ENCODE measurements at places on chromosomes 13 and 19.
A peak's percentile ranks its signal among the peaks of the same experiment; 100 is the strongest.

- DNase-seq = no peak
Measured at GRCh38 chr13:63436325-63436668, 2020.6 kb upstream of the PCDH20 start.

GRCh38 chr19:16564842-16565241 lies 7.4 kb downstream of the SLC35E1 start:
- DNase-seq = no peak

DNA sequence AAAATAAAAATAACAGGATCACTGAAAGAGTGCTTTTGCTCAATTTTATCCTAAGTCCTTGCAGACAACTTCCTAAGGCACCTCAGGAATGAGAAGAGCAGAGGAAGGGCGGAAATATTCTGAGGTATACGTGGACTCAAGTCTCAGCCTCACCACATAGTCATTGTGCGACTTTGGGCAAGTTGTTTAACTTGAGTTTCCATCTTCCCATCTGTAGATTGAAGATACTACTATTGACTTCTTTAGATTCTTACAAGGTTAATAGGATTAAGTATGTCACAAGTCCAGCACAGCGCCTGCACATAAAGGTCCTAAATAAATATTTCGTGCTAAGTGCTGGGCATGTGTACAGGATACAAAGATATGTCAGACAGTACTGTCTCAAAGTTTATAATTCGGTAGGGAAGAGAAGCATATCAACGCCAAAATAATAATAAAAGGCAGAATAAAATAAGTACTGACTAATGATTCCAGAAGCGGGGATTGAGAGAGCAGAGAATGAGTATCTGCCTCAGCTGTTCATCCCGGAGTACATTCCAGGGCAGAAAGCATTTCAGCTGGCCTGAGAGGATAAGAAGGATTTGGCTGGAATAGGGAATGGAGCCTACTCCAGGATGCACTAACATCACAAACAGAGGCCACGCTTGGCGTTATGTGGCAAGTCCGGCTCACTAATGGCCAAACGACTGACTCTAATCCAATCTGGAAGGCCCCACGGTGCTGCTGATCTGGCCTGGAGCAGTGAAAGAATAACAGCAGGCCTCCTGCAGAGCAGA lies 139.7 kb downstream of the FLT1 start:
- DNase-seq = no peak

- DNase-seq = no peak
Measured at GRCh38 chr13:33577007-33577406, 240.9 kb upstream of the RFC3 start.

DNA sequence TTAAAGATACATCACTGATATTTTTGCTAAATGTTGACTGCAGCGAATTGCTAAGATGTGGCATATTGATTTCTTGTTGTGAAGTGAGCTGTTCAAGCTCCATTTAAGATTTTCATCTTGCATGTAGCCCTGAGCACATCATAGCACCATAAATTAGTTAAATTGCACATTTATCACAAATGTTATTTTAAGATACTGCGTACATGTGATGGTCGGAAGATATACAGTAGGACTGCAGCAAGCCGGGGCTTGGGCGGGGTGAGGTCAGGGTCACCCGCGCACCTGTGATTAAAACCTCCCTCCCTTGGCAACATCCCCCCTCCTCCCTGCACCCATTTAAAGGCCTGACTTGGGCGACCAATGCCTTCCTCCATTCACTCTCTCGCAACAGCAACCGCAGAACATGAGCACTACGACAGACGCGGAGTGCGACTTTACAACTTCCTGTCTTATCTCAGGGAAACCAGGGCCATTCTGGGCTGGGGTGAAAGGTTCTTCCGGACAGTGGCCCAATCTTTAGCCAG lies 76.6 kb downstream of the TSHZ3 start:
- DNase-seq = no peak

DNA sequence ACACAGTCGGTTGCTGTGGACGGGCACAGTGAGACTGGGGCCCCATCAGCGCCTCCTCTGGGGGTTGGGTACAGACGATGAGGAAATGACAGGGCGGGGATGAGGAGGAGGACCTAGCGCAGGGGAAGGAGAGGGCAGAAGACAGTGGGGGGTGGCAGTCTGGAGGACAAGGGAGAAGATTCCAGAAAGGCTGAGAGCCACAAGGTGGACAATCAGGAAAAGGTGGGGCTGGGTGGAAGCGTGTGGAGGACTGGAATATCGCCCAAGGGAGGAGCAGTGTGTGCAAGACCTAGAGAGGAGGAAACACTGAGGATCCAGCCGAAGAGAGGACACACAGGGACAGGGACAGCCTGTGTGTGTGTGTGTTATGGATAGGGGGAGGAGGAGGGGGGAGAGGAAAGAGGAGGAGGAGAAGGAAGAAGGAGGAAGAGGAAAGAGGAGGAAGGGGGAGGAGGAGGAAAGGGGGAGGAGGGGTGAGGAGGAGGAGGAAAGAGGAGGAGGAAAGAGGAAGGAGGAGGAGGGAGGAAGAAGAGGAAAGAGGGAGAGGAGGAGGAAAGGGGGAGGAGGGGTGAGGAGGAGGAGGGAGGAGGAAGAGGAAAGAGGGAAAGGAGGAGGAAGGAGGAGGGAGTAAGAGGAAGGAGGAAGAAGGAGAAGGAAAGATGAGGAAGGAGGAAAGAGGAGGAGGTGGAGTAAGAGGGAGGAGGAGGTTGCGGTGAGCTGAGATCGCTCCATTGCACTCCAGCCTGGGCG lies 15.8 kb upstream of the GARIN5A start:
- no peak for DNase-seq

DNA sequence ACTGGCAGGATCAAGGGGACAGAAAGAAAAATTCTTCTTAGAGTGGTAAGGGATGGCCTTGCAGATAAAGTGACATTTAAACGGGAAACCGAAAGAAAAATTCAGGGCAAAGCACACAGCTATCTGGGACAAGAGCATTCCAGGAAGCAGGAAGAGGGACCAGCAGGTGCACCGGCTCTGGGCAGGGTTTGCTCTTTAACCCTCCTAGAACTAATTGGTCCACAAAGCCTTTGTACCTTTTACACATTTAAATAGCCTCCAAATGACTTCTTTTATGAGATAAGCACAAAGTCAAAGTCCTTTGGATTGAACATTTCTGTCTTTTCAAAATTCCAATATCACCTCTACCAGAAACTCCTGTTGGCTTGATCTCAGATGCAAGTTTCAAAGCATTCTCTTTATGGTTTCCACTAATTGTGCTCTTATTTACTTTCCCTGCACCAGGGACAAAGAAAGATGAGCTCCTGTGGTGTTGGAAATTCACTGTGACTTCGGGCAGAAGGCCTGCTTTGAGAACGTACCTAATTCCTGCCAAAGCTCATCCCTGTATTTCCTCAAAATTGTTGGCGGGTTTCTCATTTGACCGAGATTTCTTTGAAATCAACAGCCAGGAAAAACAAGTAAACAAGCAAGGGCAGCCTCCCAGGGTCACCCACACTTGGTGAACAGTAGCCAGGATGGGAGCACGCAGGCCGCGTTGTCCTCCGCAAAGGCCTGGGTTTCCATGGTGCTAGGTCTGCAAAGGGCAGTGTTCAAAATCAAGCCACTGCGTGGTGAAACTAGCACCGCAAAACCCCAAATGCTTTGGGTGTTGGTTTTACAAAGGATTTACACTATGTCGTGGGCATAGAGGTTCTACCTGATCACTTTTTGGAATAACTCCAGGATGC lies 98.6 kb downstream of the IRS2 start:
- no peak for DNase-seq

DNA sequence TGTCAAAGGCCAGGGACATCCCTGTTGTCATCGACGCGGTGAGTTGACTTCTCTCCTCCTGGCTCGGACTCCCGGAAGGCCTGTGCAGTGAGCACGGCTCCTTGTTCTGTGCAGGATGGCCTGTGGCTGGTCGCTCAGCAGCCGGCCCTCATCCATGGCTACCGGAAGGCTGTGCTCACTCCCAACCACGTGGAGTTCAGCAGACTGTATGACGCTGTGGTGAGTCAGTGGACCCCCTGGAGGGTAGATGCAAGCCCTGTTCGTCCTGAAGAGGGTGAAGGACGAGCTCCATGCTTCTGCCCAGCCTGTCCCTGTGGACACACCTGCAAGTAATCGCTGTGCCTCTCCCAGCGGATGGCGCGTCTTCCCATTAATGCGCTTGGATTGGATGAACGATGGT lies 19.2 kb downstream of the NAXD start:
- no peak for DNase-seq

GRCh38 chr19:43496960-43497359 lies 7.6 kb downstream of the PHLDB3 start:
- DNase-seq = no peak

DNA sequence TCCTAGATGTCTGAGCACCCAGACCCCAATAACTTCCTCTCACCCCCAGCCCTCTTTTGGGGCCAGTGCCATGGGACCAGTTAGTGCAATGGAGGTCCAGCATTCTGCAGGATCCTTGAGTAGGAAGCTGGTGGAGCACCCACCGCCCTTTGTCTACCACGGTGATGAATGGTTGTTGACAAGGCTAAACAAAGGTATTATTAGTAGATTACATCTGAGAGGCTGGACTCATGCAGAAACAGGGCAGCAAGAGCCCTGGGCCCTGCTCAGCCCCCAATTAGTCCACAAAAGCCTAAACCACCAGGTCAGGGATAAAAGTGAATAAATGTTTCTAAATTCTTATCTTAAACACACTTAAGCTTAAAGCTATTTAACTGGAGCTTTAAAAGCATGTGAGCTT lies 196.5 kb upstream of the TSHZ3 start:
- DNase-seq = no peak

- DNase-seq = no peak
Measured at GRCh38 chr19:5684694-5685430, 4.0 kb downstream of the HSD11B1L start.

GRCh38 chr19:33280351-33280921 lies 21.9 kb downstream of the CEBPA start:
- no peak for DNase-seq

DNA sequence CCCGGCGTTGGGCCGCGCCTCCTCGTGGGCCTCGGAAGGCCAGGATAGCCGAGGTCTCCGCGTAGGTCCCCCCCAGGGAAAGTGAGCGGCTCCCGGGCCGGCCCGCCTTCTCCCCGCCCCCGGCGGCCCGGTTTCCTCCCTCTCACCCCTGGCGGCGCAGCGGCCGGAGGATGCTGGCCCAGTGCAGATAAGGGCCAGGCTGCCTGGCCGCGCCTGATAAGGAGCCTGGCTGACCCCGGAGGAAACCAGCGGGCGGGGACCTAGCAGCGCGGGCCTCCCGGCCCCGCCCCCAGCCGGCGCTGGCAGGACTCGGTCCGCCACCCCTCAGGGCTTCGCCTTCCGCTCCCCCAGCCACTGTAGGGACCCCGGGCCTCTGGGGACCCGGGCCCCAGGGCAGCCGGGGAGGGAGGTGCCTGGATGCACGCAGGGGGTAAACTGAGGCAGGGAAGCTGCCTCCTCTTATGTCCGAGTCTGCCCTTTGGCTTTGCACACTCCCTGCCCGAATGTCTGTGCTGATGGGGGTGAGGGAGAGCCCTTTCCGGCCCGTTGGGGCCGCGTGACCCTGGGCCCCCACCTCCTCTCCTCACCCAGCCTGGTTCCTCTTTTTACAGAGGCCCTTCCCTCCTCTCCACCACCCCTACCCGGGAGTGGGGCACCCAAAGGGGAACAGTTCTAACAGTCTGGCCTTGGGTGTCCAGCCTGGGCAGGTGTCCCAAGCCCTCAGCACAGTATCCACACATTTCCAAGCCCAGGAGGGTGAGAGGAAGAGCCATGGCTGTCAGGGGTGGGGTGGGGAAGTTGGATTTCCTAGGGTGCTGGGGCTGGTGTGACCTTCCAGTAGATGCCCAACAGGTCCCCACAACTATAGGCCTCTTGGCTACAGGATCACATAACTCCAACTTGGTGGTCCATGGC lies at the start of gene LYL1:
Gene LYL1, minus strand, starts transcription at position 193 of the 915 bp plus-strand sequence. CDS start 1,687 bp downstream, outside the sequence.
- peak; percentile 97 for DNase-seq

DNA sequence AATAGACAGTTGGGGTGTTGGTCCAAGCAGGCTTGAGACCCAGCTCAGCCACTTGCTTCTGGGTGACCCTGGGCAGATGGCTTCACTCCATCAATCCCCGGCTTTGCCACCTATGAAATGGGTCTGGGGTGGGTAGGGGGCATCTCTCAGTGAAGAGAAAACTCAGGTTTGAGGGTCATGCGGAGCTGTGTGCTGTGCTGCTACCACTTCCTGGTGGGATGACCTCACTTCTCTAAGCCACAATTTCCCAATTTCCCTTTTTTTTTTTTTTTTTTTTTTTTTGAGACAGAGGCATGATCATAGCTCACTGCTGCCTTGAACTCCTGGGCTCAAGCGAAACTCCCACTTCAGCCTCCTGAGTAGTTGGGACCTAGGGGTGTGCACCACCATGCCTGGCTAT lies 4.6 kb upstream of the PLAUR start:
- DNase-seq = no peak

DNA sequence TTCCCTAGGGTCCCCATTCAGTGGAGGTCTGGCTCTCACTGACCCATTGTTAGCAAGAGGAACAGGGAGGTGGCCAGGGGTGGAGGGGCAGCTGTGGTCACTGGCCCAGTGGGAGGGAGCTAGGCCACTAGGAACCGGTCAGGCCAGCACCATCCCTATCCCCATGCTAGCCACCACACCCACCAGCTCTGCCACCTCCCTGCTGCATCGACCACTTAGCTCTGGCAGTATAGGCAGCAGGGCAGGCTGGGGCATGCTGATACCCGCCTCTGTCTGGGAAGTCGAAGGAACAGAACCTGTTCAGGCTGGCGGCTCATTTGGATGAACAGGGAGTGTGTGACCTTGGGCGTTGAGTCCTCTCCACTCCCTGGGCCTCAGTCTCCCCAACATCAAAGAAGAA lies 4.7 kb downstream of the PPP1R13L start:
- DNase-seq = no peak
